Activated B cell treated with CpG ODN at 0.5 μM for 24 hours (primary cell): ENCODE measurements at places on chromosomes 13 and 19. TPM values are rescaled to one million over a fixed set of nuclear protein-coding genes. Genes with fewer than 3 reads are reported as not detected.
A peak's percentile ranks its signal among the peaks of the same experiment; 100 is the strongest.

DNA sequence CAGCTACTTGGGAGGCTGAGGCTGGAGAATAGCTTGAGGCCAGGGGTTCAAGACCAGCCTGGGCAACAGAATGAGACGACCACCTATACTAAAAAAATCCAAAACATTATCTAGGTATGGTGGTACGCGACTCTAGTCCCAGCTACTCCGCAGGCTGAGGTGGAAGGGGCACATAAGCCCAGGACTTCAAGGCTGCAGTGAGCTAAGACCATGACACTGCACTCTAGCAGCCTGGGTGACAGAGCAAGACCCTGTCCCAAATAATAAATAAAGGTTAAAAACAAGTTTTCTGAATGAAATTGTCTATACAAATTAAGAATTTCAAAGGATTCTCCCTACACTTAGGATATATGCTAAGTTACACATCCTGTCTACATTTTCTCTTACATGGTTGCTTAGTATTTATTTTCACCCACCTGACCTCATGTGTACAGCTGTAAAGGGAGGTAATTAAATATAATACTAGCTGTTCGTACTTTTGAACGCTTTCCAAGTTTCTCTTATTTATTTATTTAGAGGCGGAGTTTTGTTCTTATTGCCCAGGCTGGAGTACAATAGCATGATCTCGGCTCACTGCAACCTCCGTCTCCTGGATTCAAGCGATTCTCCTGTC, 1.6 kb downstream of the SLC25A30 start:
- no peak for DNase-seq

DNA sequence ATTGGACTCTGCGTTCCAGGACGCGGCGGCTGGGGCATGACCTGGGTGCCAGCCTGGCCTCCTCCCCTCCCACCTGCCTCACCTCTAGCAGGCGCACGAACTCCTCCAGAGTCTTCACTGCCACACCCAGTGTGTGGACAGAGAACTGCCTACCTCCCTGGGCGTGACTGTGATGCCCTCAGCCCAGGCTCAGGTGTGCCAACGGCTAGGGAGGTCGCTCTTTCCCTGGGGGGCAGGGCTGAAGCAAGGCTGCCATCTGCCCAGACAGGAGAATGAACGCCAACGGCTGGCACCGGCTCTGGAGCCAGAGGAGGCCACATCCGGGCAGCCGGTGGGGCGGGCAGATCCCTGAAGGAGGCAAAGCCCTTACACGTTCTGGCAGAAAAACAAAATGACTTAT, 11.3 kb downstream of the NANOS3 start:
- no peak for DNase-seq

- no peak for DNase-seq
These were observed 47.3 kb downstream of the CEBPG start for GRCh38 chr19:33420821-33421220.

DNA sequence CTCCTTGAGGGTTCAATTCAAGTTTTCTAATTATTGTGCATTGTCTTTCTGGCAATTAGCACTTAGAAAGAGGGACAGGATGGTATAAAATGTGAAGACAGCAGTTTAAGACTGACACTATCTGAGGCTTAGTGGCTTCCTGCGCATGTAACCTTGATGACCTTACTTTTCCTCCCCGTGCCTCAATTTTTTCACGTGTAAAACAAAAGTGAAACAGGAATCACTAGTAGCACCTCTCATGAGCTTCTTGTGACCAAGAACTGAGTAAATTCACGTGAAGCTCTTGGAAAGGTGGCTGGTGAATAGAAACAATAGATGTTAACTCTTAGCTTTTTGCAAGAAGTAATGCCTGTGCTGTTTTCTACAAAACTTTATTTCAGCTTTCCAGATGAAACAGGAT, 233.9 kb downstream of the LMO7 start:
- DNase-seq, result no peak

- DNase-seq, result no peak
These were observed 12.0 kb upstream of the SHFL start for GRCh38 chr19:10074153-10074552.

GRCh38 chr13:45899406-45899805, 47.9 kb upstream of the SIAH3 start:
- DNase-seq, result no peak

CYP2A6 gene
- not detected in 2 replicates for total RNA-seq

- no peak for DNase-seq
These were observed 4.2 kb upstream of the MADCAM1 start for GRCh38 chr19:492091-492531.

RDH8 gene
- total RNA-seq, result not detected in 2 replicates

GRCh38 chr13:100529666-100530377, 58.8 kb downstream of the GGACT start:
- no peak for DNase-seq

DNA sequence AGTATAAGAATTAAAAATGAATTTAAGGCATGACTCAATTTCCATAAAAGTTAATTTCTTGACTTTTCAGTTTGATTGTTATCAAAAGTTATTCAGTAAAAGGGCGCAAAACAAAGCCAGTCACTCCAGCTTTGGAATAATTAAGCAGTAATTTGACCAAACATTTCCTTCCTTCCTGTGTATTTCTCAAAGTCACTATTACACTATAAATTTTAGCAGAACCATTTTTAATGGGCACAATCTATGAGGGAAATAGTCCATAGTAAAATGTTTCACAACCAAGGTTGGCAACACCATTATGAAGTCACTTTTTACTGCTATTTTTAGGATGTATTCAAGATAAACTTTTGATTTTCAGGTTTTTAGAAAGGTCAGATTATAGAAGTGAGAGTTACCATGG, 91.0 kb downstream of the DACH1 start:
- DNase-seq, result no peak

- DNase-seq, result peak; percentile 21
These were observed 3.8 kb upstream of the APC2 start for GRCh38 chr19:1445932-1446712.

KPTN gene
- total RNA-seq, result 8.0 and 8.7 TPM in 2 replicates

DNA sequence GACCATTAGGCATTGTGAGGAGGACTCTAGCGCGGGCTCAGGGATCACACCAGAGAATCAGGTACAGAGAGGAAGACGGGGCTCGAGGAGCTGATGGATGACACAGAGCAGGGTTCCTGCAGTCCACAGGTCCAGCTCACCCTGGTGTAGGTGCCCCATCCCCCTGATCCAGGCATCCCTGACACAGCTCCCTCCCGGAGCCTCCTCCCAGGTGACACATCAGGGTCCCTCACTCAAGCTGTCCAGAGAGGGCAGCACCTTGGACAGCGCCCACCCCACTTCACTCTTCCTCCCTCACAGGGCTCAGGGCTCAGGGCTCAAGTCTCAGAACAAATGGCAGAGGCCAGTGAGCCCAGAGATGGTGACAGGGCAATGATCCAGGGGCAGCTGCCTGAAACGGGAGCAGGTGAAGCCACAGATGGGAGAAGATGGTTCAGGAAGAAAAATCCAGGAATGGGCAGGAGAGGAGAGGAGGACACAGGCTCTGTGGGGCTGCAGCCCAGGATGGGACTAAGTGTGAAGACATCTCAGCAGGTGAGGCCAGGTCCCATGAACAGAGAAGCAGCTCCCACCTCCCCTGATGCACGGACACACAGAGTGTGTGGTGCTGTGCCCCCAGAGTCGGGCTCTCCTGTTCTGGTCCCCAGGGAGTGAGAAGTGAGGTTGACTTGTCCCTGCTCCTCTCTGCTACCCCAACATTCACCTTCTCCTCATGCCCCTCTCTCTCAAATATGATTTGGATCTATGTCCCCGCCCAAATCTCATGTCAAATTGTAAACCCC, 2.8 kb upstream of the CEACAM5 start:
- DNase-seq, result peak; percentile 16

- DNase-seq, result no peak
These were observed 17.7 kb downstream of the INTS6 start for GRCh38 chr13:51435002-51435578.

PRODH2 gene
- total RNA-seq, result not detected in 2 replicates

DNA sequence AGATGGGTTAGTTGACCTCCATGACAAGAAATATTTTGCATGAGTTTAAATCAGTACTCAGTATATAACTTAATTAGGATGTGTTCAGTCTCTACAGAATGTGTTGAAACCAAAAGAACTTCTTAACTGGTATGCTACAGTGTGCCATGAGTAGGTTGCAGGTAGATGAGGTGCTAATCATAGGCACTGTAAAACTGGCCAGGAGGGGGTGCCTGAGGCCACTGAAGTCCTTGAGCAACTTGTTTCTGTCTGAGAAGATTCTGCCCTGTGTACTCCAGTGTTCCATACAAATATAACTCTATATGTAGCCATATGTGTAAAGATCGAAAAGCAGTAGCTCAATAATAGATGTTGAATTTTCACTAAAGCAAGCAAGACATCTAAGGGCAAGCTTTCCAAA, 549.2 kb upstream of the KLF12 start:
- no peak for DNase-seq

VSTM2B gene
- total RNA-seq, result not detected in 2 replicates

CEACAM8 gene
- not detected in 2 replicates for total RNA-seq

FAM187B gene
- total RNA-seq, result not detected in 2 replicates

APOE gene
- not detected in 2 replicates for total RNA-seq

FARSA gene
- total RNA-seq, result 76.1 and 76.8 TPM in 2 replicates

GRCh38 chr19:1587872-1588271, 4.8 kb downstream of the MBD3 start:
- DNase-seq, result no peak

- no peak for DNase-seq
These were observed 1.8 kb downstream of the MAG start for GRCh38 chr19:35293808-35294207.

NCAN gene
- total RNA-seq, result not detected in 2 replicates

ATXN8OS gene
- not detected in 2 replicates for total RNA-seq

KLK3 gene
- total RNA-seq, result not detected in 2 replicates

SRRM5 gene
- total RNA-seq, result 0.29 and 0.42 TPM in 2 replicates
